T-helper 22 cell (primary cell): ENCODE measurements at places on chromosomes 4 and X.

- DNase-seq: no peak
These were observed 5.7 kb upstream of the TADA2B start for GRCh38 chr4:7037425-7037824.

- DNase-seq: no peak
These were observed 13.7 kb upstream of the PHKA1 start for GRCh38 chrX:72727846-72728245.

DNA sequence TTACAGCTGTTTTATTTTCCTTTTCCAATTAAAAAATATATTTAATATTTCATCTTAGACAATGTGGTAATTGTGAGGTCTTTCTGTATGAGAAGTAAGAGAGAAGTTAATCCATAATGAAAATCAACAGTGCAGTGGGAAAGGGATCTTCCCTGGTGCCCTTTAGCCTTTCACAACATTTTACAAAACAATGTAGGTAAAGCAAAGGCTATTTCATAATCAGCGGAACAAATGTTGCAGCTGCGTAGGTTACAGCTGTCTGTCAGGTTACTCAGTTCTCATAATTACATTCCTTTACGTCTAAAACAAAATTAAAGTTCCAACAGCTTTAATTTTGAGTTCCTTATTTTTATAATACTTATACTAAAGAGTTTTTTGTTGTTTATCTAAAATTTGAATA, 22.8 kb upstream of the VCX3A start:
- no peak for DNase-seq

DNA sequence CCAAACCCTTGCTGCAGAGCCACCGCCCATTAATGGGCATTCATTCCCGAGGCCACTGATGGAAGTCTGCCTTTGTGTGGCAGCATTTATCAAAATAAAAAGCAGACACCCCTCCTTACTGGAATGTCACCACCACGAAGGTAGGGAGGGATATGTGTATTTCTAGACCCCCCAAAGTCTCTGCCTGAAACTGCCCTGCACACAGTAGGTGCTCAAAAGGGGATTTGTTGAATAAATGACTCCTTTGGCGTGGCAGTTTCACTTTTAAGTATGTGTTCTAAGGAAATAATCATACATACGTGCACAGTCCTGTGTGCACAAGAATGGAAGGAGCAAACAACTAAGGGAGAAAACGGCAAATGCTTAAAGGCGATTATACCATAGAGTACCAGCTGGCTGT, 23.6 kb upstream of the GLOD5 start:
- DNase-seq: no peak

DNA sequence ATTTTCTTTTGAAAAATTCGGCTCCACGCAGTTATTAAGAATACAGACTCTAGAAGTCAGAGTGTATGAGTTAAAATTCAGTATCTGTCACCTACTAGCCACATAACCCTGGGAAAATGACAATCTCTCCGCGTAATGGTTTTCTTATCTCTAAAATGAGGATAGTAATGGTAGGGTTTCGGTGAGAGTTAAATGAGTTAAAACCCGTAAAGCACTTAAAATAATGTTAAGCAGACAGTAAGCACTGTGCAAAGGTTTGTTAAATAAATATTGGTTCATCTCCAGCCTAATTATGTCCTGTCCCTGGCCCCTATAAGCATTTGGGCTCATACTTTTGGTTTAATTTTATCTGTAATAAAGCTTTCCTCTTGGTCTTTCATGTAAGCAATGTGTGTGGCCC, 350.8 kb upstream of the GRIA3 start:
- no peak for DNase-seq

DNA sequence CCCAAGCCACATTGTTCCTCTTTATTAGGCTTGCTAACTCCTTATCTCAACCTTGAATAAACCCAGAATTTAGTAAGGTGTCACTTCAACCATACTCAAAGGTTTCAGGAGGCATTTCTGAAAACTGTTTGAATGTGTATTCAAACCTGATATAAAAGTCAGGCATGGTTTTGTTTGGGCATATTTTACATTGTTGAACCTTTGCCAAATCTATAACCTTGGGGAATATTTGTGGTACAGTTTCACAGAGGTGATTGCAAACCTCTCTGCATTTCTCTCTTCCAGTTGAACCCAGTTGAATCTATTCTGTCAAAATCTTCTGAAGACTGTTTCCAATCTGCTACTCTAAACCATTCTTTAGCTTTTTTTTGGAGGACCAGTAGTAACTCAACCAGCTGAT, 409.0 kb downstream of the TECRL start:
- no peak for DNase-seq

GRCh38 chrX:17521871-17522693, 147.1 kb downstream of the NHS start:
- DNase-seq: no peak

DNA sequence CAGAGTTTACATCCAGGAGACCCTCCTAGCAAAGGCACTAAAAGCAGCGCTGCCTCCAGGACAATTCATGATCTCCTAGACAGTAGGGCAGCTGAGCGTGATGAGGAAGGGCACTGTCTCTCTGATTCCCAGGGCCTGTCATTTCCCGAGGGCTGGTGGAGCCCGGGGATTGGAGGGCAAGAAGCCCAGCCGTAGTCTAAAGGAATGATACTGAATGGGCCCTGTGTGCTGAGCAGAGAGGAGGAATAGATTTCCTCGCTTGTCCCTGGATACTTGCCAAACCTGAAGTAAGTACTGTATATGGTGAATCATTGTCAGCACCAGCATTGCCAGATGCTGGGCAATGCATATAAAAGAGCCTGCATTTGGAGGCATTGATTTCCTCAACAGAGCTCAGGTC, 88.0 kb upstream of the SLITRK2 start:
- no peak for DNase-seq

DNA sequence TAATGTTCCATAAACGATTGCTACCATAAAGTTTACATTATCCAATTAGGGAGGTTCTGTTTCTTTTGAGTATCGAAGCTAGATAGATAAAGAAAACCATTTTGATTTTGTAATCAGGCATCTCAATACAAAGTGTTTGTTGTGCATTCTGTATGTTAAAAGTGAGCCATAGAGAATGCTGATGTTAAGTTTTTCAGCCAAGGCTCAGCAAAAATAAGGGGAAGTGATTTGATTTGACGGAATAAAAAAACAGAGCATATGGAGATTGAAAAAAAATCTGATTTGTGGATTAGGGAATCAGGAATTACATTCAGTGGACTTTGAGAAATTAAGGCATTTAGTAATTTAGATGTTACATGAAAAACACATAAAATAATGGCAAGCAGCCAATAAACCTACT, 314.8 kb downstream of the PPP3CA start:
- no peak for DNase-seq

- DNase-seq: no peak
These were observed 124.7 kb upstream of the C1QTNF7 start for GRCh38 chr4:15303052-15303641.

- no peak for DNase-seq
These were observed 75.7 kb downstream of the RBM47 start for GRCh38 chr4:40553995-40554394.

GRCh38 chr4:174222266-174222872, 61.1 kb downstream of the FBXO8 start:
- DNase-seq: no peak

DNA sequence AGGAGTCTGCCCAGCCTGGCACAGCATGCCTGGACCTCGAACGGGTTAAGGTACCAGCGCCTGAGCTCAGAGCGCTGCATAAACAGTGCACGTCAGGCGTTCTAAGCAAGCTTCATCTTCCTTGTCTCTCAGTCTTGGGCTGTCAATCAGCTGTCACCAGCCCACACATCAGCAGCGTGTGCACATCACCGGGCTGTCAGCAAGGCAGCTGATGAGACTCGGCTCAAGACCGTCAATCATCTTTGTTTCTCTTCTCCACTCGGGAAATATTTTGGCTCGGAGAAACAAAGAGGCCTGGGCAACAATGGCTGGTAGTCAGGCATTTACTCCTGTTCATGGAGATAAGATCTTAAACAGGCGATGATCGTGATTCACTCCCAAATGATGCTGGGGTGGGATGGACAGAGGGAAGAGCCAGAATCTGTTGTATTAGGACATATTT, 141.3 kb downstream of the LDB2 start:
- DNase-seq: no peak
